Effector CD4-positive, alpha-beta T cell (primary cell): ENCODE measurements at places on chromosomes 12 and 14.

DNA sequence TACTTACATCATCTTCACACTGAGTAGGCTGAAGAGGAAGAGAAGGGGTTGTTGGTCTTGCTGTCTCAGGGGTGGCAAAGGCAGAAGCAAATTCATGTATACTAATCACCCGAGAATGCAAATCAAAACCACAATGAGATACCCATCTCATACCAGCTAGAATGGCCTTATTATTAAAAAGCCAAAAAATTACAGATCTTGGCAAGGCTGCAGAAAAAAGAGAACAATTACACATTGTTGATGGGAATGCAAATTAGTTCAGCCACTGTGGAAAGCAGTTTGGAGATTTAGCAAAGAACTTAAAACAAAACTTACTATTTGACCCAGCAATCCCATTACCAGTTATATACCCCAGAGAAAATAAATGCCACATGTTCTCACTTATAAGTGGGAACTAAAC, 154.9 kb downstream of the SEC23A start:
- DNase-seq = no peak

GRCh38 chr12:90327793-90328743, 619.4 kb upstream of the ATP2B1 start:
- no peak for DNase-seq

- no peak for DNase-seq
Observed at GRCh38 chr12:123269896-123270213, 1.8 kb downstream of the CDK2AP1 start.

GRCh38 chr12:56414401-56414800, 34.8 kb downstream of the TIMELESS start:
- DNase-seq = no peak

- no peak for DNase-seq
Observed at GRCh38 chr14:28999656-29000055, 233.1 kb downstream of the FOXG1 start.

- no peak for DNase-seq
Observed at GRCh38 chr14:31232081-31232480, 24.5 kb upstream of the HECTD1 start.

- no peak for DNase-seq
Observed at GRCh38 chr14:77529963-77530362, 31.3 kb upstream of the ISM2 start.

- DNase-seq = no peak
Observed at GRCh38 chr12:19694627-19695026, 255.3 kb downstream of the AEBP2 start.

DNA sequence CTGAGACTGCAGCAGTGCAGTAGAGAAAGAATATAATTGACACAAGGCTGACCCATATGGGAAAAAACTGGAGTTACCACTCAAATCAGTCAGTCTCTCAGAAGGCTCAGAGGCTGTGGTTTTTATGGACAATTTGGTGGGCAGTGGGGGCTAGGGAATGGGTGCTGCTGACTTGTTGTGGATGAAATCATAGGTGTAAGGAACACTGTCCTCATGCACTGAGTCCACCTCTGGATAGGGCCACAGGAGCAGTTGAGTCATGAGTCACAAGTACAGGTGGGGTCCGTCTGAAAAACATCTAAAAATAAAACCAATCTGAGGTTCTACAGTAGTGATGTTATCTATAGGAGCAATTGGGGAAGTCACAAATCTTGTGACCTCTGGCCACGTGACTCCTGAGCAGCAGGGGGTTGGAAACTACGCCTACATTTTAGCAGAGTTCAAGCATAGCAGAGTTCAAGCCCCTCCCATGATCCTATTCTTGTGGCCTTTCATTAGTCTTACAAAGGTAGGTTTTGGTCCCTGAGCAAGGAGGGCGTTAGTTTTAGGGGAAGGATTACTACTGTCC, 18.1 kb upstream of the SGPP1 start:
- no peak for DNase-seq

DNA sequence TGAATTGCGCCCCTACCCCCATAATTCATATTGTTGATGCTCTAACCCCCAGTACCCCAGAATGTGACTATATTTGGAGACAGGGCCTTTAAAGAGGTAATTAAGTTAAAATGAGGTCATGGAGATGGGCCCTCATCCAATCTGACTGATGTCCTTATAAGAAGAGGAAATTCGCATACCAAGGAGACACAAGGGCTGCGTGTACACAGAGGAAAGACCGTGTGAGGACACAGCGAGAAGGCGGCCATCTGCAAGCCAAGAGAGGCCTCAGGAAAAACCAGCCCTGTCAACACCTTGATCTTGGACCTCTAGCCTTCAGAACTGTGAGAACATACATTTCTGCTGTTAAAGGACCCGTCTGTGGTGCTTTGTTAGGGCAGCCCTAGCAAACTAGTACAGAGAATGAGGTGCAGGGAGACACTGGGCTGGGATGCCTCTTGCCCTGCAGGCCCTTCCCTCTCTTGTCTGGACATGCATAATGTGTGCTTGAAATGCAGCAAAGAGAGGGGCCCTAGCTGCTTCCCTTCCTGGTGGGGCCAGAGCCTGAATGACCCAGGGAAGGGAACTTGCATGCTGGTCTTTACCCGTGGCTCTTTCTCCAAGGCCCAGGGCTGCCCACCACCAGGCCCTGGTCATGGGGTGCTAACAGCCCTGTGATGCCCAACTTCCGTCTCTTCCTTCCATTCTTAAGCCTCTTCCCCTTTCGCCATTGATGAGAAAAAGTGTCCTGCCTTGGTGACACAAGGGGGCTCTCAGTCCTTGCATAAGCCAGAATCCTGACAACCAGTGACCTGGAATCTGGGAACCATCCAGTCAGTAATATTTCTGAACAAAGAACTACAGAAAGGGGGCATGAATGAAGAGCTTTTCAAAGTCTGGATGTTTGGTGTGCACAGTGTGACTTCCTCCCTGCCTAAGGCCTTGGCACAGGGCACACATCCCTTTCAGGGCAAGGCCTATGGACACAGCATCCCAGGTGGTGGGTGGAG, 50.0 kb upstream of the GPATCH2L start:
- DNase-seq = no peak
